ENCODE measurements at places on chromosomes 3 and 15.

DNA sequence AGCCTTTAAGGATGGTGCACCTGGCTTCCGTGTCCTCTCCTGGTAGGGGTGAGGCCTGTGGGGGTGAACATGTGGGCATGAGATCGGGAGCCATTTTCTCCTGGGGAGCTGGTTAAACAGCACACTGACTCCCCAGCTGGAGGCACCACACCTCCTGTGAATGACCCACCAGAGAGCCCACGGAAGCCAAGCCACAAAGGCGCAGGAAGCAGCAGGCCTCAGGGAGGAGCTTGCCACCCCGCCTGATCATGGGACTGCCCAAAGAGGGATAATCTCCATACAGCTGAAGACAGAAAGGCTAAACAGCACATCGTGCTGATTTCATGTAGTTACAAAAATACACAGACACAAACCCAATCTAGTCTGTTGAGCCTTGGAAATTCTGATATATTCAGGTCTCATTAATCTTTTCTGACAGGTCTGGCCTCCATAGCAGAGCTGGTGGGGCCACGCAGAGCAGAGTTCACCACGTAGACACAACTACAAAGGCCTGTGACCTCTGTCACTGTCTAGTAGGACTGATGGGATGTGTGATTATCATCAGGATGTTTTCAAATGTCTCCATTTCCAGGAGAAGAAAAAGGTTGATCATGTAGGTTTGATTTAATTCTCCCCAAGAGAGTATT is 75.2 kb downstream of the DUT start:
- DNase-seq: no peak

GRCh38 chr3:179027326-179027900 is 44.2 kb downstream of the ZMAT3 start:
- DNase-seq: no peak

GRCh38 chr3:42157540-42158538 is 66.7 kb downstream of the TRAK1 start:
- DNase-seq: no peak

GRCh38 chr3:29594261-29594660 is 313.4 kb downstream of the RBMS3 start:
- DNase-seq: no peak

DNA sequence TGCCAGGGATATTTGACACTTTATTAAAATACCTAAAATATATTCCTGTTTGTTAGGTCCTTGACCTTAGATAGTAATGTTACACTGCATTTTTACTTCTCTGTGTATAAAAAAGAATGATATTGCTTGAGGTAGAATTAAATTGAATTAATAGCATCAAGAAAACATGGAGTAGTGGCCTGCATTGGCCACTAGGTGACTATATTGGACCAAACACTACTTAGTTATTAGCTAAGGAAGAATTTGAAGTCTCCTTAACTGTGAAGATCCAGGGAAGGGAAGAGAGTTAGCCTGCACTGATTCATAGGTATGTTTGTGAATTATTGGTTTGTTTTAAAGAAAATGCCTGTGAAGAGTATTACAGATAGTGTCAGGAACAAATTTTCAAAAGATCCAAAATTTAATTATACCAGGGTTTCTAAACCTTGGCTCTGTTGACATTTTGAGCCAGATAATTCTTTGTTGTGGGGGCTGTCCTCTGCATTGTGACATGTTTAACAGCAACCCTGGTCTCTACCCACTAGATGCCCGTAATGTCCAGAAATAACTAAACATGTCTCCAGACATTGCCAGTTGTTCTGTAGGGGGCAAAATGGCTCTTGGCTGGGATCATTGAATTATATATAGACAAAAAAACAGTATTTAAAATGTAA is 103.6 kb upstream of the THSD4 start:
- DNase-seq: no peak
